ENCODE measurements at places on chromosomes 6 and 20.

DNA sequence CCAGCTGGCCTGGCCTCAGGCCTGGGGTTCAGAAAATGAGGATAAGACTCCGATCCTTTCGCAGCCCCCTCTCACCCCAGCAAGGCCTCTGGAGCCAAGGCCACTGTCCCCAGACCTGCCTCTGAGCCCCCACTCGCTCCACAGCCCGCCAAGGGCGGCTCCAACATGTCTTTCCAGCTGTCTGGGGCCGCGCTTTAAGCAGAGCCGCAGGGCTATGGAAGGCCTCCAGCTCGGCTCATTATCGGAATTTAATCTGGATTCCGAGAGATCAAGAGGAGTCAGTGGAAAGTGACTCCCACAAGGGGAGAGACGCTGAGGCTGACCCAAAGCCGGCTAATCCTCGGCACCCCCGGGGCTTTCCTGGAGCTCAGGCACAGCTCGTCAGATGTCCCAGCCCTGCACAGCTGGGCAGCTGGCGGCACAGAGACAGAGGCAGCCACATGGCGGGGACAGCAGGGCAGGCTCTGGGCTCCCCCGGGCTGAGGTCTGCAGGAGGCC, 41.8 kb downstream of the BMP7 start:
- no peak for DNase-seq

- no peak for DNase-seq
These were observed 9.5 kb upstream of the PABPC1L start for GRCh38 chr20:44900231-44900854.

- DNase-seq: no peak
These were observed 10.3 kb upstream of the SNHG17 start for GRCh38 chr20:38445381-38445796.

GRCh38 chr20:57712341-57712740, 2.5 kb upstream of the PMEPA1 start:
- no peak for DNase-seq

DNA sequence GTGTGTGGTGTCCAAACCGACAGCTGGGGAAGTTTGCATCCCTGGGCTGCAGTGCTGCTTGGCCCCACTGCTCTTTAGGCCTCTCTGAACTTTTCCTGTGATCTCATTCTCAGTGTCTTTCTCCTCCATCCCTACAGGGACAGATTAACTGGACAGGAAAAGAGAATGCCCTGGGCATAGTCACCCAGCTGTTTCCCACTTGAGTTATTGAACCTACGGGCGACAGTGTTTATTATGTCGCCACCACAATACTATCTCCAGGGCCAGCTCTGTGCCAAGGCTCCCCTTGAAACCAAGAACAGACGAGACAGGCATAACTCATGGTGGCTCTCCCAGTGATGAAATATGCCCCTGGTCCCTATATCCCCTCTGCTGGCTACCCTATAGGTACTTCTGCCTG, 147.8 kb upstream of the EPHA7 start:
- no peak for DNase-seq

Data from natural killer cell treated with Interleukin-12 subunit alpha and Interleukin-12 subunit beta and Interleukin-15 and Interleukin-18, amount 100 ng/mL, for 72 hours (primary cell).